ENCODE measurements at places on chromosomes 16 and 17.
A peak's percentile ranks its signal among the peaks of the same experiment; 100 is the strongest.

DNA sequence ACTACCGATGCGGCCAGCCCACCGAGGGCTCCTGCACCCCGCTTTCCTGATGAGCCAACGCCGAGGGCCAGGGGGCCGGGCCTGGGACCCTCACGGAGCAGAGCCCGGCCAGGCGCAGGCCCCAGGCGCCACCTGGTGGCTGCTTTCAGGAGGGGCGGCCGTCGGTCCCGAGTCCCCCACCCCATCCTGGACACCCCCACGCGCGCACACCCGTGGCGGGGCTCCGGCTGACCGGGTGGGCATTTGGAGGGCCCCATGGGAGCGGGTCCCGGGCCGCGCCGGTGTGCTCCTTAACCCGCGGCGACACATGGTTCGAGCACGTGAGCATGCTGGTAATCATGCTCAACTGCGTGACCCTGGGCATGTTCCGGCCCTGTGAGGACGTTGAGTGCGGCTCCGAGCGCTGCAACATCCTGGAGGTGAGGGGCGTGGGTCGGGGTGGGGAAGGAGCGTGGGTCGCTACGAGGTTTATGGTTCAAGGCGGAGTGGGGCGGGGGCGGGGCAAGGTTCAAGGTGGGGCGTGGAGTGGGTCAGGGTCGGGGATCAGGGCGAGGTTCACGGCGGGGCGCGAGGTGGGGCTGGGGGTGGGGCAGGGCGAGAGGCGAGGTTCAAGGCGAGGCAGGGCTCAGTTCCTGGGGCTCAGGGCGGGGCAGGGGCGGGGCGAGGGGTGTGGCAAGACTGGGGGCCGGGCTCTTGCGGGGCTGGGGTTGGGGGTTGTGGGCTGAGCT, 30.2 kb downstream of the TPSG1 start:
- peak; percentile 15 for DNase-seq

DNA sequence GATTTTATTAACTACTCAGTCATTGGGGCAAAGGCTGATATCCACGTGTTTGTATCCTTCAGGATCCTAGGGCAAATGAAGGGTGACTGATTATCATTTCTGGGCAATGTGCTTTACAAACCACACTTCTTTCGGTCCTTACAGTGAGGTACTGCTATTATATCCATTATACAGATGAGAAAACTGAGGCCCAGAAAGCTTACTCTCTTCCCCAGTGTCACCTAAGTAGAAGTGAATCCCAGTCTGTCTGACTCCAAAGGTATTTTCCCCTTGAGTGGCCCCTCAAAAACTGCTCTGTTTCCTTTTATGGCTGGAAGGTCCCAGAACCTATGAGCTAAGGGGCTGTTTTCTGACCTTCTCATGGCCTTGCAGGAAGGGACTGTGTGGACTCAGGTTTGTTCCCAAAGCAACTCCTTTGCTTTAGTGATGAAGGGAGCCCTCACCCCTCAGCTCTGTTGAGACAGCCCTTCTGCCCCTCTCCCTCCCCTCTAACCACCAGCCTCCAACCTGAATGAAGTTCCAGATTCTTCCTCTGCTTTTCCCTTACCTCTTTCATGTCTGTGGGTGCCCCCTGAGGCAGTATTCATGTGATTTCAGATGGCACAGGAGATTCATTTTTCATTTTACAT, 27.4 kb upstream of the ADGRG1 start:
- DNase-seq = no peak

DNA sequence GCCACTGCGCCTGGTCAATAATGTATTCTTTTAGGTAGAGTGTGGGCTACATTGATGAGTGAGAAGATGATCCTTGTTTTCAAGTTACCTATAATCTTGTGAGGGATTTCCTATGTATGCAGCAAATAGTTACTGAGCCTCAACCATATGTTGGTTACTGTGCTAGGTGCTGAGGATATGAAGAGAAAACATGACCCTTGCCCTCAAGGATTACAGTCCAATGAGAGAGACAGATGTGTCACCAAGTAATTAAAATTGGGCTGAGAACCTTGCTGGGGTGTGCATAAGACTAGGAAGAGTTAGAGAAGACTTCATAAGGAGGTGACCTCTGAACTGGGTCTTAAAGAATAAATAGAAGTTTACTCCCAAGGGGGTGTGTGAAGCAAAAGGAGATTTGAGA, 7.4 kb downstream of the POLR2A start:
- no peak for DNase-seq

DNA sequence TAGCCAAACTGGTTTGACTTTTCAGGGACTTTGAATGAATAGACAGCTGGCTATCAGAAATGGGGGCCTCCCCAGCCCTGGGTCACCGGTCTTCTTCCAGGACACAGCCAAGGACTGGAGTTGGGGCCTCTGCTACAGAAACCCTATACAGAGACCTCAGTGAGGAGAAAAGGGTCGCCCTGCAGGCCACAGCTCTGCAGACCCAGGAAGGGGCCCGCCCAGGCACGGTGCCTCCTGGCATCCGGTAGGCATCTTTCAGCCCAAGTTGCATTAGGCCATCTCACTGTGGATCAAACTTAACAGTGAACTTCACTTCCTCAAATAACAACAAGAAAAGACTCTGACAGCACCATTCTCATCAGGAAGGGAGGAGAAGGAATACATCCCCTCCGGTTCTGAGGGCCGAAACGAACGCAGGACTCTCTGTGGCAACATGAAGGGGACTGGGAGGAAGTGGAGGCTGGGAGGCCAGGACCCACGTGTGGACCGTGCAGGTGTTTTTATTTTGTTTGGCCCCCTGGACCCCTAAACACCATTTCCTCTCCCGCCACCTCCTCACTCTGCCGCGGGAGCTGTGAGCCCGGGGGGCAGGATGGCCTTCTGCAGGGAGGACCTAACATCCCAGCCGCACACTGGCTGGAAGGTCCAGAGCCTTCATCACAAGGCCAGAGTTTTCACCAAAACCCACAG, 7.2 kb downstream of the SLC38A10 start:
- DNase-seq = no peak

DNA sequence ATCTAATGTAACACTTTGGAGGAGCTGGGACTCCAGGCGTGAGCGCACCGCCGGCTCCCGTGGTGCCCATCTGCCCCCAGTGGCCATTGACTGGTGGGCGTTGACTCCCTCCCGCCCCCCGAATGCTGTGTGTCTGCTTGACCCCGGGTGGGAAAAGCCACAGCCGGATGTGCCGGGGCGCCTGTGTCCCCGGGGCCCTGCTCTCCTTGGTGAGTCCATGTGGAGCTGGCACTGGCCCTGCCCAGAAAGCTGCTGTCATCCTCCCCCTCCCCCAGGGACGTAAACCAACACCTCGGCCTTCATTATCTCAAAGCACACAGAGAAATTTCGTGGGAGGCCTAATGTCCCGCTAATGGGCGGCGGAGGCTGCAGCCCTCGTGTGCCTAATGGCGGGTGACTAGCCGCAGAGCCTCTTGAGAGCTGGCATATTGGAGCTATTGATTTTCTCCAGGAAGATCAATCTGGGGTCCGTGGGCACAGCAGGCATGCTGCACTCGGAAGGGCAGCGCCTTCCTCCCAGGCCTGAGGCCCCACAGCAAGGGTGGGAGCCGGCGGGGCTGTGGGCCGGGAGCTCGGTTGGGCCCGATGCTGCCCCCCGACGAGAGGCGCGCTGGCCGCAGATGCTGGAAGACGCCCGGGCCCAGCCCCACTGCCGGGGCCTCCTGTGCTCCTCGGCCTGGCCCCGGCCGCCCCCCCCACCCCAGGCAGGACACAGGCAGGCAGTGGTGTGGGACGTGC, 4.0 kb upstream of the PERCC1 start:
- no peak for DNase-seq

DNA sequence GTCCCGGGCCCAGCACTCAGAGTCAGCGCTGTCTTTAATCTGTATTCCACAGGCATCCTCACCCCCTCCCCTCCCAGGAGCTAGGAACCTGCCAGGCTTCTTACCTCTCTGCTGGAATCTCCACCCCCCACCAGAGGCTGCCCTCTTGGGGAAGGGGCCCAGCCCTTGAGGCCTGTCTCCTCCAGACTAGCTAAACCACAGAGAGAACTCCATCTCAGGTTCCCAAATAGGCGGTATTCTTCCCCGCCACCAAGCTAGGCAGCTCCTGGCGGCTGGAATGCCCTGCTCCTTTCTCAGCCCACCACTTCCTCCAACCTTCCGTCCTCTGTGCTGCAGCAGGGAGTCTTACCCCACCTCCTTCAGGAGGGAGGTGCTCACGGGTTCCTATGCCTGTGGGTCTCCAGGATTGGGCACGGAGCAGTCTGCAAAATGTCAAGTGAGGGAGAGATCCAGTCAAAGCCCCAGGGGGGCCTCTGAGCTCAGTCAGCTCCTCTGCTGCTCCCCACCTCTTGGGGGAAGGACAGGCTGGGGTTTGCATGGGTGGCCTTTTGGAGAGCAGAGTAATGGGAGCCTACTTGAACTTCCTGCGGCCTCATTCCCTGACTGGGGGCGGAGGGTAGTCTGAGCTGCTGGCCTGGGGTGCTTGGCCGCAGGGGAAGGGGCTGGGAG, 55.7 kb downstream of the SREBF1 start:
- no peak for DNase-seq

- DNase-seq = no peak
Measured at GRCh38 chr16:17027488-17028129, 443.2 kb downstream of the XYLT1 start.

GRCh38 chr16:30028438-30029076, 2.5 kb downstream of the TLCD3B start:
- DNase-seq = no peak

DNA sequence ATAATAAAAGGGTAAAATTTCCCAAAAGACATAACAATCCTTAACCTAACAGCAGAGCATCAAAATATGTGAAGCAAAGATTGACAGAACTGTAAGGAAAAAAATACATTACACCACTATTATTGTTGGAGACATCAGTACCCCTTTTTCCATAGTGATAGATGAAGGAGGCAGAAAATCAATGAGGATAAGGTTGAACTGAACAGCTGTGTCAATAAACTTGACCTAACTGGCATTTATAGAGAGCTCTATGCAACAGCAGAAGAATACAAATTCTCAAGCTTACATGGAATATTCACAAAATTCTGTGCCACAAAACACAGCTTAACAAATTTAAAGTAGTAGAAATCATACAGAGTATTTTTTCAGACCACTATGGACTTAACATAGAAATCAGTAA, 195.0 kb upstream of the ELAC2 start:
- no peak for DNase-seq

DNA sequence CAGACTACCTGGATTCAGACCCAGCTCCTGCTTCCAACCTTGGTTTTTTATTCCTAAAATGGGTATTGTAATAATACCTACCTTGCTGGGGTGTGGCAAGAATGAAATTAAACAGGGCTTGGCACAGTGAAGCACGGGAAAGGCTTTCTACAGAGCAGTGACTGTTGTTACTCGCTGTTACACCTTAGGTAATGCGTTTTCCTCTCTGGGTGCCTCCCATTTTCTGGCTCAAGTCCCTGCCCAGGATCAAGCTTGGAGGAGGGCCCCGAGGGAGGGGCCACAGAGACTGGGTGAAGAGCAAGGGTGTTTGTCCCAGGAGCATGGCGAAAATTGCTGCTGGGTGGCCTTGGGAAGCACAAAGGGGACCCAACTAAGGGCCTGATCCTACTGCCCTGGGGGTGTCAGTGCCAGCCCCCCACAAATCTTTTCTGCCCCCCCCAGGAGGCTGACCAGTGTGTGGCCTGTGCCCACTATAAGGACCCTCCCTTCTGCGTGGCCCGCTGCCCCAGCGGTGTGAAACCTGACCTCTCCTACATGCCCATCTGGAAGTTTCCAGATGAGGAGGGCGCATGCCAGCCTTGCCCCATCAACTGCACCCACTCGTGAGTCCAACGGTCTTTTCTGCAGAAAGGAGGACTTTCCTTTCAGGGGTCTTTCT, 13.3 kb downstream of the MIEN1 start:
- no peak for DNase-seq

GRCh38 chr17:59002126-59002525, 104.6 kb downstream of the TRIM37 start:
- no peak for DNase-seq

DNA sequence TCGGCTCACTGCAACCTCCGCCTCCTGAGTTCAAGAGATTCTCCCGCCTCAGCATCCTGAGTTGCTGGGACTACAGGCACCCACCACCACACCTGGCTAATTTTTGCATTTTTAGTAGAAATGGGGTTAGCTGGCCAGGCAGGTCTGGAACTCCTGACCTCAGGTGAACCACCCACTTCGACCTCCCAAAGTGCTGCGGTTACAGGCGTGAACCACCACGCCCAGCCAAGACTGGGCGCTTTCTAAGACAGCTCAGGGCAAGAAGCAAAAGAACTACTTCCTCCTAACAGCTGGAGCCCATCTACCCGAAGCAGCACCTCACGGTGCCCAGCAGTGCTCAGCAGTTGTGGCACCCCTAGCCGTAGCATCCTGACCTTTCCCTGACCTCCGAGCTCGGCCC, 109.4 kb downstream of the ZNF423 start:
- DNase-seq = no peak

DNA sequence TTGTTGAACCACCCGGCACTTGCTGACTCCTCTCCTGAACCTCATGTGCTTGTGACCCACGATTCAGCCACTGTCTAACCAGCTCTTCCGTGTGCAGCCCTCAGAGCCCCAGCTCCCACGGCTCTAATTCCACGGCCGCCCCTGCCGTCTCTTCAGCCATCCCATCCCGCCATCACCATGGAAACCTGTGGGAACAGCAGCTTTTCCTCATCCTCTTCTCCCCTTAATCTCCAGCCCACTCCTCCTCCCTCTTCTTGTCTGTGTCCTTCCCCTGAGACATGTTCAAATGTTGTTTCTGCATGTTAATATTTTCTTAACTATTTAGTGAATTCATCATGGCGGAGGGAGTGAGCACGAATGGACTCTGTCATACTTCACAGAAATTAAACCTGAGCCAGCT, 285.2 kb downstream of the CDH13 start:
- no peak for DNase-seq

GRCh38 chr16:59601452-59601851, 867.3 kb upstream of the GOT2 start:
- DNase-seq = no peak

GRCh38 chr17:15377616-15378015, 36.2 kb upstream of the TEKT3 start:
- DNase-seq = no peak

- no peak for DNase-seq
Measured at GRCh38 chr16:29312835-29313558, 93.5 kb downstream of the NPIPB11 start.

Data from stimulated activated CD4-positive, alpha-beta T cell treated with anti-CD3 and anti-CD28 coated beads, Interleukin-15, amount 100 ng/mL, for 1 hour (primary cell).